Nephron progenitor cell (in vitro differentiated cells): ENCODE measurements at places on chromosomes 11 and 22.
A peak's percentile ranks its signal among the peaks of the same experiment; 100 is the strongest.

- no peak for DNase-seq
Observed at GRCh38 chr11:96228473-96228891, 114.5 kb downstream of the MAML2 start.

GRCh38 chr11:2300290-2300935 lies 1.3 kb downstream of the C11orf21 start:
- no peak for DNase-seq

GRCh38 chr11:100640646-100641045 lies 46.4 kb upstream of the ARHGAP42 start:
- no peak for DNase-seq

DNA sequence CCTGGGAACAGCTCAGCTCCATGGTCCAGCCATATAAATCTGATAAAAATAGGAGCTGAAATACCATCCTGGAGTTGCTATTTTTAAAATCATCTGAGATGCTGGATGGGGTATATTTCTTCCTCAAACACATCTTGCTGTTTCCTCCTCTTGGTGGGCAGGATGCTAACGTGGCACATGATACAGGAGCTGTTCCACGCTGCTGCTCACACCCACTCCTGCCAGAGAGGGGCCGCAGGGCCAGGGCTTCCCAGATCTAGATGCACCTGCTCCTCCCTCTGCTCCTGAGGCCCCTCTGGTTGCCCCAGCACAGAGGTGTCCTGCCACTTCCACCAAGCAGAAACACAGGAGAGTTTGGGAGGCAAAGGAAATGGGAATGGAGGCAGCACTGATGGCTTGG lies 3.3 kb upstream of the ST3GAL4 start:
- DNase-seq: no peak

DNA sequence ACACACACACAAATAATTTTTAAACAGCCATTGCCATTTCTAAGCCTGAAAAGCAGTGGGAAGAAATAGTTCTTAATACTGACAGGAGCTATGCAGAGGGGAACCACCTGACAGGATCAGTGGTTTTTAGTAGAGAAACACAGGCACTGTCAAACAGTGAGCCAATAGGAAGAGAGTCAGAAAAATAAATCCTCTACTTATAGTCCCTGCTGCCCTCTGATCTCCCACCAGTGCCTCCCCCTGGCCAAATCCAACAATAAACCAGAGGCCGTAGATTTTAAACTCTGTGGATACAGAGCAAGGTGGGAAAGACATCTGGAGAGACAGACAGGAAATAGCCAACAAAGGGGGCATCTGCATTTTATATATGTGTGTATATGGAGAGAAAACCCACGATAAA lies 7.9 kb upstream of the OR56B4 start:
- no peak for DNase-seq

DNA sequence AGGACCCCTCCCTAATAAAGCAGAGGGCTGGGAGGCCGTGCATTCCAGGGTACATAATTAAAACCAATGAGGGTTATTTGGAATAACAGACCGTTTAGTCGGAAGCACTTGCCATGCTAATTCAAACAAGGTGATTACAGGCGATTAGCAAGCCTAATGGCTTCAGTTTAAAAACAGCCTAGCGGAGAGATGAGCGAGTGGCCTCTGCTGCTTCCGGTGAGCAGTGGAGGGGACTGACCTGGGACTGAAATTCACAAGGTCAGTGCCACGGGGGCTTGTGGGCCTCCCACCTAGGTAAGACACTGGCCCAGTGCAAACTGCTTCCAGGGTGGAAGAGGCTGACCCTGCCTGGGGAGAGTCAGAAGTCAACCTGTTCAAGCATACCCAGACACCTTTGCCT lies 56.8 kb upstream of the ALX4 start:
- DNase-seq: no peak

DNA sequence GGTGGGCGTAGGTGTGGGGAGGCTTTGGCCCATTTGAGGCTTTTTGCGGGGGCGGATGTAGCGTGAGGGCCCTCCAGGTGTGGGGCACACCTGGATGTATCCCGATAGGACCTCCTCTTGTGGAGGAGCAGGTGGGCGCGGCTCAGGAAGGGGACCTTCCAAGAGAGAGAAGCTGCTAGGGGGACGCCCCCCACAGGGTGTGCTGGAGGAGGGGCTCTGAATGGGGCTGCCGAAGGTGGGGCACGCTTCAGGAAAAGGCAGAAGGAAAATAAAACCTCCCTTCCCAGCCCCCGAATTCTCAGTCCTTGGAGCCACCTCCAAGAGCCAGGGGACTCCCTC lies 621 bp downstream of the SGSM1 start:
- DNase-seq: peak; percentile 12

GRCh38 chr22:41974691-41975290 lies 5.5 kb downstream of the SEPTIN3 start:
- no peak for DNase-seq

GRCh38 chr11:43327987-43328386 lies 16.2 kb downstream of the API5 start:
- DNase-seq: no peak

GRCh38 chr11:74141241-74141695 lies 29.5 kb downstream of the C2CD3 start:
- no peak for DNase-seq

- DNase-seq: peak; percentile 82
Observed at GRCh38 chr11:10307400-10308200, 2.7 kb downstream of the ADM start.

DNA sequence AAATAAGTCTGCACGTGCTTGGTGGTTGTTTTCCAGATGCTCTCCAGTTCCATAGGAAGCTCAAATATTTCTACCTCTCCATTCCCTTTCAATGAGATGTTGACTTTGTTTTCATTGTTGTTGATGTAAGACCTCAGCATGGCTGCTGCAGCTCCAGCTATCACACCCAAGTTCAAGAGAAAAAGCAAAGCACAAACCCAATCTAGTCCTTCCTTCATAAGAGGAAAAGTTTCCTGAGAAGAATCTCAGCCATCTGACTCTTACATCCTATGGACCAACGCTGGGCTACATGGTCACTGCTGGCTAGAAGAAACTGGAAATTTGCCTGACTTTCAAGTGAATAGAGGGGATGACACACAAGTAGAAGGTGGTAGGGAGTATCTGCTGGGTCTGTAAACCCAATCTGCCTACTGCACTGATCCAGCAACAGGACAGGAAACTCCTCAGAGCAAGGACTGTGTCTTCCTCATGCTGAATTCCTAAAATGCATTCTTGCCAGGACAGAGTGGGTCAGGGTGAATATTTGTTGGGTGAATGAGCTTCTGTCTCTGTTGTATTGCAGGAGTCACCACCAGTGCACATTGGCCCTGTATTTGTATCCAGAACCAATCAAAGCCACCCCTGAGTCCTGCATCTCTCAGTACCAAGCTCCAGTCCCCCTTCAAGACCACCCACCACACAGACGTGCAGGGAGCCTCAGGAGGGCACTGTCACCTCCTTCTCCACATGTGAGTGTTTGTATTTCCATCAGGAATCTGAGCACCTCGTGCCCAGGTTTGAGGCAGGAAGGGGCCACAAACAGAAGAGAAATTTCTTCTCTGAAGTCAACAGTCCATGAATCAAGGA lies 118.0 kb upstream of the IGLL5 start:
- DNase-seq: no peak

GRCh38 chr11:23181022-23181807 lies 320.9 kb upstream of the CCDC179 start:
- no peak for DNase-seq

GRCh38 chr22:29827091-29827490 lies 11.0 kb downstream of the ASCC2 start:
- no peak for DNase-seq

- DNase-seq: peak; percentile 48
Observed at GRCh38 chr11:121929581-121929980, 186.4 kb downstream of the BLID start.

DNA sequence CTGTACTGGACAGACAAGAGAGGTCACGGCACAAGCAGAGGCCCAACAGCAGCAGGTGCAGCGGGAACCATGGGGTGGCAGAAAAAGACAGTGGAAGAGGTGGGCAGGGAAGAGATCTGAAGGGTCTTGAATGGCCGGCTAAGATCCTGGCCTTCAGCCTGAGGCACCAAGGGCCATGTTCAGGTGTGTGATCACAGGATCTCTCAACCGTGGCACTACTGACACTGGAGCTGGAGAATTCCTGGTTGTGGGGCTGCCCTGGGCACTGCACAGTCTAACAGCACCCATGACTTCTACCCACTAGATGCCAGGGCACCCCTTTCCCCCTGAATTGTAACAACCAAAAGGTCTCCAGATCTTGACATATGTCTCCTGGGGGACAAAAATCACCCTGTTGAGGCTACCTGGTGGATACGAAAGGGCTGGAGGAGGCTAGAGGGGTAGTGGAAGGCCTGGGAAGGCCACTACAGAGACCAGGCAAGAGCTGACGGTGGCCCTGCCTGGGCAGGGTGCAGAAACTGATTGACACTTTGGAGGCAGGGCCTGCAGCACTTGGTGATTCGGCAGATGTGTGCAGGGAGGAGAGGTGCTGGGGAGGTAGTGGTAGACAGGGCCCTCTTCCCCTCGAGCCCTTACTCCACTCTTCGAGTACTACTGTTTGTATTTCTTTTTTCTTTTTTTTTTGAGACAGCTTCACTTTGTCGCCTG lies 8.3 kb downstream of the CSNK1E start:
- DNase-seq: no peak

DNA sequence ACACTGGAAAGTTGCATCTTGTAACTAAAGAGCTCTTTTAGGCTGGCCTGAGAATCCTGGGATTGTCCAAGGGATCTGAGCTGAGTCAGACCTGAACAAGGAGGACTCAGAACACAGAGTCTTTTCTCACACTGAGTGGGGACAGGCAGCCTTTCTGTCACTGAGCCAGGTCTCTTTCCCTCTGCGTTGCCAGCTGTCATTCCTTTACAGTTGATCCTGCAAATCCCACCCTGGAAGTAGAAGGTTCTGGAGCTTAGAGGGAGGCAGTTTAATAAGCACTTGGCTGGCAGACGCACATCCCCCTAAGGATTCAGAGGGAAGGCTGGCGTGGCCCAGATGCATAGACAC lies 76.3 kb upstream of the SUSD2 start:
- DNase-seq: no peak

DNA sequence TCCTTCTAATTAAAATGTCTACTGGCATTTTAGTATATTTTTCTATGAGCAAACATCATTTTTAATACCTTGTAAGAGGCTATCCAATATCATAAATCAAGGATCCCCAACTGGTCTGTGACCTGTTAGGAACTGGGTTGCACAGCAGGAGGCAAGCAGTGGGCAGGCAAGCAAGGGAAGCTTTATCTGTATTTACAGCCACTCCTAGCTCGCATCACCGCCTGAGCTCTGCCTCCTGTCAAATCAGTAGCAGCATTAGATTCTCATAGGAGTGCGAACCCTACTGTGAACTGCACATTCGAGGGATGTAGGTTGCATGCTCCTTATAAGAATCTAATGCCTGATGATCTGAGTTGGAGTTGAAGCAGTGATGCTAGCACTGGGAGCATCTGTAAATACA lies 70.2 kb upstream of the CREB3L1 start:
- DNase-seq: no peak

DNA sequence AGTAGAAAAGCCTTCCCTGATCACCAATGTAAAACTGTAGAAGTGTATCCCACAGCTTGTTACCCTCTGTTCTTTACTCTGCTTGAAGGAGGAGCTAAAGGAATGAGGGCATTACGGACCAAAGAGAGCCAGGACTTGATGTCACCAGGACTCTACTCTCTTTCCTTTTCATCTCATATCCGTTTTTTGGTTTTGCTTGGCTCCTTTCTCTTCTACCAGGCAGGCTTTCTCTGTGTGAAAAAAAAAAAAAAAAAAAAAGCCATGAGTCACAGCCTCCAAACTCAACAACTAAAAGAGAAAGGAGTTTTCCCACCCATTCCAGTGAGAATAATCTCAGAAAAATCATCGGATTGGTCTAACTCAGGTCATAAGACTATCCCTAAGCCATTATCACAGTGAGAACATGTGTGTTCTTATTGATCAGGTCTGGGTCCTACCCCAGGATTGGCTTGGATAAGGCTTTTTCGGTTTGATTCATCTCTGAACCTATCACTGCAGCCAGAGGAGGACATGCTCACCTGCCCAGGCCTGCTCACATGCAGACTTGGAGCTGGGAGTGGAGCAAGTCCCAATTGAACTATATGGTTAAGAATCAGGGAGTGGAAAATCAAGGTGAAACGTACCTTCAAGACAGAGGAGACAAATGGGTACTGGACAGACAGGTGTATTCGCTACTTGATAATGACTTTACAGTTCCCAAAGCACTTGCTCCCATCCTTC lies 19.4 kb upstream of the LRRC55 start:
- DNase-seq: no peak

- DNase-seq: no peak
Observed at GRCh38 chr11:90221803-90222458, 918 bp downstream of the CHORDC1 start.

GRCh38 chr22:38549101-38549894 lies 20.7 kb downstream of the DMC1 start:
- no peak for DNase-seq
